Activated CD4-positive, alpha-beta T cell treated with anti-CD3 and anti-CD28 coated beads for 24 hours (primary cell): ENCODE measurements at places on chromosomes 16 and 17.
A peak's percentile ranks its signal among the peaks of the same experiment; 100 is the strongest.

DNA sequence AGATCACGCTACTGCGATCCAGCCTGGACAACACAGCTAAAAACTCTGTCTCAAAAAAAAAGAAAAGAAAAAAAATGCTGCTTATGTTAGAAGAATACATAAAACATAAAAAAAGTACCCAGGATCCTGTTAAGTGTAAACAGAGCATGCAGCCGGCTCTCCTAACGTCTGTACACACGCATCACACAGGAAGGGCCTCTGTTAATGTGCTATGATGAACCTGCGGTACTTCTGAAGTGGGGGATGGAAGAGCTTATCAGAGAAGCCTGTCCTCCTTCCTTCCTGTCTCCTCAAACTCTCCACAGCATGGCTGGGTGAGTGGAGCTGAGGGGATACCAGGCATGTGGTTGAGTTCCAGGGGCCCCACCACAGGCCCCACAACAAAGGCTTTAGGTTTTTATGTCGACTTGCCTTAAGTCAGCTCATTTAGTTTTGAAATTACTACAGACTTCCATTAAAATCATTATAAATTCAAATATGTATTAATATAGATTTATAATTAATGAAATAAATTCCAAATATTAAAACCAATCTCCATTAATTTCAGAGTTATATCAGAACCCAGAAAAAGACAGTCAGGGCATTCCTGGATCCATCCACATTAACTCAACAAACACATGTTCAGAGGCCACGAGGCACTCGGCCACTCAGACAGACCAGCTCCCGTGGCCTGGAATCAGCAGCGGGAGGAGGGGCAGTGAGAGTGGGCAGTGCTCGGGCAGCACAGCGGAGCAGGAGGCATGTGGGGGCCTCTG, 11.7 kb downstream of the CCDC57 start:
- no peak for DNase-seq

DNA sequence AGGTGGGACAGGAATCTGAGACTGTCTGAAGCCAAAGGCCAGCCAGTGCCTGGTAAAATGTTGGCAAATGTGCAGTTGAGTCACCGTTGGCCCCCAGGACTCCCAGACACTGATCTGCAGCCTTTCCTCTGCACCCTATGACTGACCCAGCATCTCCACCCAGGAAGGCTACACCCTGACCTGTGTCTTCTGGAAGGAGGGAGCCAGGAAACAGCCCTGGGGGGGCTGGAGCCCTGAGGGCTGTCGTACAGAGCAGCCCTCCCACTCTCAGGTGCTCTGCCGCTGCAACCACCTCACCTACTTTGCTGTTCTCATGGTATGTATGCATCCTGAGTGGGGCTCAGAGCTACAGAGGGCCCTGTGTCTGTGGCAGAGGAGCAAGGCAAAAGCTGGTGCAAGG, 24.0 kb downstream of the ADGRG5 start:
- no peak for DNase-seq

DNA sequence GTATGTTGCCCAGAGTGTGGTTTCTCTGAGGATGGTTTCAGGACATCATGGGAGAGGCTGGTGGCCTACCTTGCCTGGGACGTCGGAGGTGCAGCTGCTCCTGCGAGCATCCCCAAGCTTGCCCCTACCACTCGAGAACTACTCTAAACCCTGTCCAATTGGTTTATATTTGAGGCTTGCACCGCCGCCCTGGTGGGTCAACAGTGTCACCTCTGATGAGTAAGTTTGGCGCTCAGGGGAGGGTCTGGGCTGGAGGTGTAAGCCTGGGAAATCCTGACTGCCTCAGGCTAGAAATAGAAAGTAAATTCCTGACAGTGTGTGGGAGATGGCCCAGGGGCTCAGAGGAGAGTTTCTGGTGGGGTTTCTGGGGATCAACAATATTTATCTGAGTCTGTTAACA, 48.2 kb downstream of the CCDC42 start:
- DNase-seq = no peak

- no peak for DNase-seq
Measured at GRCh38 chr17:35086931-35087573, 23.5 kb upstream of the RFFL start.

DNA sequence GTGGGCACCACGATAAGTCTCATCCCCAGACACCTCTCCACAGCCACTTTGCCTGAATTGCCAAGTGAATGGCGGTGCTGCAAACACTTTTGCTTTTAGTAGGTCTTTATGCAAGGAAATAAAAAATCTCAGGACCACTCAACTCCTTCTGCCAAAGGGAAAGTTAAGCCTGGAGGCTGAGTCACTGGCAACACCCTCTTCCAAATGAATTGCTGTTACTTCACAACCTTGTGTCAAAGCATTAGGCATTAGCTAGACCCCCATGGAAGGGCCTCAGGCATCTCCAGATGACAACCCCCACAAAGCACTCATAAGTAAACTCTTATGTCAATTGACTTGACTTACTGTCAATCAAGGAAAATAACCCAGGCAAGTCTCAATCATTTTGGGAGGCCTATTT, 43.0 kb downstream of the RNF112 start:
- no peak for DNase-seq

- DNase-seq = no peak
Measured at GRCh38 chr16:59543641-59544040, 809.5 kb upstream of the GOT2 start.

DNA sequence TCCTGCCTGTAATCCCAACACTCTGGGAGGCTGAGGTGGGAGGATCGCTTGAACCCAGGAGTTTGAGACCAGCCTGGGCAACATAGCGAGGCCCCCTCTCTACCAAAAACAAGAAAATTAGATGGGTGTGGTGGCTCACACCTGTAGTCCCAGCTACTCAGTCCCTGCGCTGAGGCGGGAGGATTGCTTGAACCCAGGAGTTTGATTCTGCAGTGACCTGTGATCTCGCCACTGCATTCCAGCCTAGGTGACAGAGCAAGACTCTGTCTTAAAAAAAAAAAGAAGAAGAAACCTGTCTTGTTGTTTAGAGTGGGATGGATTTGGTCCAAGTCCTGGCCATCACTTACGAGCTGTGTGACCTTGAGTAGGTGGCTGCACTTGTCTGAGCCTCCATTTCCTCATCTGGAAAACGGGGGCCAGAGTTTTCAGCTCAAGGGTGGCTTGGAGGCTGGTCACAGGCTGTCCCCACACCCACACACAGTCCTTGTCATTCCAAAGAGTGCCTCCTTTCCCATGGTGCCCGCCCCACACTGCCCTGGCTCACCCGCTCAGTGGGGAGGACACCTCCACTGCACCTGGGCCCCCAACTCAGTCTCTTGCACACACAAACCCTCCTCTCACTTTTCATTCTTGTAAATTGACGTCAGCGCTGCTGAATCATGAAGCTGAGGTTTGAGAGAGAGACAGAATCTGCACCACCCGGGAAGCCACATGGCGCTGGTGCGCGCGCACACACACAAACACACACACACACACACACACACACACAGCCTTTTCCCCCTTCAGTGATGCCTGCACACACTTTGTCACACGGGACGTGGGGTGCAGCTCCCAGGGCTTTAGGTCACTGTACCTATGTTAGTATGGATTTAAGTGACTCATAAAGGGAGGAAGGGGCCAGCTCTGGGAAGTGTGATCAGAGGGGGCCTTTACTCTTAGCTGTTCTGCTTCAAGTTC, 4.2 kb downstream of the SOCS1 start:
- DNase-seq = peak; percentile 80

DNA sequence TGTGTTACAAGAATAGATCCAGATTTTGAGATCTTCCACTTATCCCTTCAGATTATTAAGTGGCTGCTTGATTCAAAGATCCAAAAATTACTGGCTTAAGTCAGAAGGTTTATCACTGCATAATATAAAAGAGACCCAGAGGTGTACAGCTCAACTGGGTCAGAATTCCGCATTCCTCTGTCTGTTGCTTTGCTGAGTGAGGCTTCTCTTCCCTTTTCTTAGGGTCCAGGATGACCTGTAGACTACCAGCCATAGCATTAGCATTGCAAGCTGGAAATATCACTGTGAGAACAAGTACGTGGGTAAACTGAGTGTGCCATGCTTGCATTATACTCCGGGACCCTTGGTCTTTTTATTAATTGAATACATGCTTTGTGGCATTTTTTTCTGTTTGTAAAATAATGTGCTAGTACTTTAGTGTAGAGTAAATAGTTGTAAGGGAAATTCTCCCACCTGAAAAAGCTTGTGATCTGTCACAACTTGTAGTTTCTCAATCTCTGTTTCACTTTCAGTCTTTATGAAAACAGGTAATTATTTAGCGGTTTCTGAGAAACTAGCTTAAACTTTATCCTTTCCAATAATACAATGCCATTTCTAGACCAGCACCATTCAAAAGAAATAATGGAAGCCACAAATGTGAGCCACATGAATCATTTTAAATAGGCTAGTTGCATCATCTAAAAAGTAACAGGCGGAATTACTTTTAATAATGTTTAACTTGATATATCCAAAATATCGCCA, 61.6 kb downstream of the TNRC6C start:
- no peak for DNase-seq

DNA sequence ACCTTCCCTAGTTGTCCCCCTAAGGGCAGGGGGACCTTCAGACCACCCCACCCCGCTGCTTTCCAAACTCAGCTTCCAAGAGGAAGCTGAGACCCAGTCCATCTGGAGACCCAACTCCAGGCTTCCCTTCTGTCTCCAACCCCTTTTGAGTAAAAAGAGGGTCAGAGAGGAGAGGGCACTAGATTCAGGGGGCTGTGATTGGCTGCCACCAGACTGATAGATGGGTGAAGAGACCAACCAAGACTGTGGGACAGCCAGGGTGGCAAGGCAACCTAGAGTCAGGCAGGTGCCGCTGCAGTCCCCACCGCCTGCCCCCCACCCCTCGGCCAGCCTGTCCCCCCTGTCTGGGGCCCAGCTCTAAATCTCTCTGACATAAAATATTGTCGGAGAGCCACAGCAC, 92.5 kb downstream of the SDK2 start:
- no peak for DNase-seq

DNA sequence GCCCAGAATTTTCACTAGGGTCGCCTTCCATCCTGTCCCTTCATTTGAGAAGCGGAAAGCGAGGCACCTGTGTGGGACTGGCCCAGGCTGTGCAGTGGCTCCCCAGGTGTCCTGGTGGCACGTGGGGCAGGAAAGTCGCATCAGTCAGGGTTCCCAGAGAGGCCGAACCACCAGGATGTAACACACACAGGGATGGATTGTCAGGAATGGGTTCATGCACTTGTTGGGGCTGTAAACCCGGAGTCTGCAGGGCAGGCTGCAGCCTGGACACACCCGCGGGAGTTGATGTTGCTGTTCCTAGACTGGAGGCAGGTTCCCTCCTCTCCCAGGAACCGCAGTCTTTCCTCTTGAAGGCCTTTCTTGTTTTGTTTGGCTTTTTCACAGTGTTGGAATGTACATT, 30.7 kb upstream of the RPTOR start:
- DNase-seq = no peak

GRCh38 chr17:76529224-76530094, 8.1 kb downstream of the CYGB start:
- no peak for DNase-seq

GRCh38 chr17:59355702-59356325, 24.4 kb downstream of the YPEL2 start:
- DNase-seq = no peak

GRCh38 chr17:67374329-67375053, 2.6 kb upstream of the PITPNC1 start:
- DNase-seq = peak; percentile 82

GRCh38 chr17:36493956-36494355, 7.5 kb downstream of the ZNHIT3 start:
- DNase-seq = no peak

- DNase-seq = no peak
Measured at GRCh38 chr17:76492989-76493501, 8.2 kb downstream of the RHBDF2 start.

- DNase-seq = no peak
Measured at GRCh38 chr17:31411707-31412285, 20.3 kb downstream of the RAB11FIP4 start.

GRCh38 chr17:17938388-17939107, 33.7 kb downstream of the TOM1L2 start:
- no peak for DNase-seq

GRCh38 chr16:12609937-12610699, 193.6 kb downstream of the CPPED1 start:
- DNase-seq = no peak

DNA sequence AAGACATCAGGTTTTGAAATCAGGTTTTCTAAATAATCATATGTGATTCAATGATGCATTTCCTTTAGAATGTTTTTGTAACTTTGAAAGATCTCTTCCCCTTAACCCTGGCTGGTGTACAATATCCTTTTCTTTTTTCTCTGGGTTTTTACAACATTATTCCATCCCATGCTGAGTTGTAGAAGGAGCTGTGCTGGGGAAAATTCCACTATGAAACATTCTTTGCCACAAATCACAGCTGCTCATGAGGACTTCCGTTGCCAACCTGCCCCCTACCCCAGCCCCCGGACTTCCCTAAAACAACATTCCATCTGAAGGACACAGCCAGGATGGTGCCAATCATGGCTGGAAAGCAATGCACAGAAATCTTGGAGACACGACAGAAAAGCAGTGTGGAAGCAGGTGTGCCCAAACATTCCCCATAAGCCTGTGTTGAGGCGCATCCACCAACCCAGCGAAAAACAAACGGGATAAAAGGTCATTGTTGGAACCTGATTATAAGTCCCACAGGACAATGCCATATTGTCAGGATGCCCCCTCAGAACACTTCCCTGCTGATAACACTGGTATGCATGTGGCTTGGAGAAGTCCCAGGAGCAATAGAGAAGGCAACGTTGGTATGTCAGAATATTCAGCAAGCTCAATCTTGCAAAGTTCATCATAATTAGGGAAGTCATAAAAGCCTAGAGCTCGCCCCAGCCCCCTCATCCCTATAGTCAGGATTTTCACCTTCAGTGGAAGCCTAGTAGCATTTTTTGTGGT, 475.0 kb downstream of the HS3ST3B1 start:
- DNase-seq = no peak

GRCh38 chr17:56819431-56820145, 14.1 kb downstream of the C17orf67 start:
- DNase-seq = peak; percentile 77

DNA sequence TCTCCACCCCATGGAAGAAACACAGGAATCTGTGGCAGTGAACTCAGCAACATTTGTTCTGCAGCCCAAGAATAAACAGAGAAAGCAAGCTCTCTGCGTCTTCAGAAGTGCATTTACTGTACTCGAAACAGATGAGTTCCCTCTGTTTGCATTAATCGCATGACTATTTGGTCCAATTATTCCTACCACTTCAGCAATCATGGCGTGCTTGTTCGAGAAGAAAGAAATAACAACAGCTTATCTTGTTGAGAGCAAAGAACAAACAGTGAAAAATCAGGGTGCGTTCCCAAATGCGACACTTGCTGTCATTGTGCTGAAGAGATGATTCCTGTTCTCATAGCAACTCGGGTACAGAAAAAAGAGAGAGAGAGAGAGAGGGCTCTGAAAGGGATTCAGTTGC, 445.3 kb upstream of the MAF start:
- no peak for DNase-seq

DNA sequence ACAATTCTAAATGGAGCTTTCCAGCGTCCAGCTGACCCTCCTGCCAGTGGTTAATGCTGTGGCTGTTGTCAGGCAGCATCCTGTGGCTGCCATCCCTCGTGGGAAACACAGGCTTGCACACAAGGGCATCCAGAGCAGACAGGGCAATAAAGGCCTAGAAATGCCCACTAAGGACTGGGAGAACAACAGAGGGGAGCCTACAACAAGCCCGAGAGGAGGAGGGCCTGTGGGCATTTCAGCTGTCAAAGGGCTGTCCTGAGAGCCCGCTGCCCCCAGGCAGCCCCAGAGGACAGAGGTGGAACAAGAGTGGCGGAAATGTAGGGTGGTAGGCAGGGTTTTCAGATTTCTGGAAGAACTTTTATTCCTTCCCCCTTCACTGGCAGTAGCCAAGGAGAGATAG, 81.1 kb downstream of the TNRC6C start:
- no peak for DNase-seq
